ELF-1 (cell line): ENCODE measurements at places on chromosomes 1 and 21.

DNA sequence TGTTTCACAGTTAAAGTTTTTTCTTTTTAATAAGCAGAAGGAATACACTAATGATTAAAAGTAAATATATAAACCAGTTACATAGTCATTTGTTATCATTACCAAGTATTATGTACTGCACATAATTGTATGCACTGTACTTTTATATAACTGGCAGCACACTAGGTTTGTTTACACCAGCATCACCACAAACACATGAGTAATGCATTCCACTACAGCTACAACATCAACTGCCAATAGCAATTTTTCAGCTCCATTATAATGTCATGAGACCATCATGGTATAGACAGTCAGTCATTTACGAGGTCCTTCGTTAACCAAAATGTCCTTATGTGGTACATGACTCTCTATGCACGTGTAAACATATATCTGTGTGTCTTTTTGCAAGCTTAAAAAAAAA, 35.2 kb downstream of the SCYL3 start:
- no peak for DNase-seq

DNA sequence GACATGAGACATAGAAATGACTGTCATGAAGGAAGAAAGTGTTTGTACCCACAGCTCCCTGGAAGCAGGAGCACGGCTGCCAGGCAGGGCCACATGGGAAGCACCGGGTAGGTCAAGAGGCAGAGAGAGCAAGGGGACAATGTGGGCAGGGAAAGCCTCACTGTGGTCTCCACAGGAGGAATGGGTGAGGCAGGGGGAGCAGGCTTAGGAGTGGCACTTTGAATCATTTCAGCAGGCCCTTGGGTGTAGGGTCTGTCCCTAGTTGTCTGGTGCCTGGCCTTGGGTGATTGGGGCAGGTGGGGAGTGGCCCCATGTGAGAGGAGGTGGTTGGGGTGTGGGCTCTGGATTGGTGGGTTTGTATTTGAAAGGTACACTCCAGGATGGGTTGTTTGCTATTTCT, 83.9 kb downstream of the PCBP3 start:
- DNase-seq: no peak

- no peak for DNase-seq
Observed at GRCh38 chr1:53349369-53349835, 21.5 kb upstream of the LRP8 start.

- DNase-seq: no peak
Observed at GRCh38 chr21:32955311-32956060, 70.2 kb upstream of the OLIG2 start.

- no peak for DNase-seq
Observed at GRCh38 chr1:19730232-19730631, 65.6 kb downstream of the HTR6 start.

GRCh38 chr21:41894511-41894910, 15.4 kb upstream of the PRDM15 start:
- DNase-seq: peak; percentile 37

DNA sequence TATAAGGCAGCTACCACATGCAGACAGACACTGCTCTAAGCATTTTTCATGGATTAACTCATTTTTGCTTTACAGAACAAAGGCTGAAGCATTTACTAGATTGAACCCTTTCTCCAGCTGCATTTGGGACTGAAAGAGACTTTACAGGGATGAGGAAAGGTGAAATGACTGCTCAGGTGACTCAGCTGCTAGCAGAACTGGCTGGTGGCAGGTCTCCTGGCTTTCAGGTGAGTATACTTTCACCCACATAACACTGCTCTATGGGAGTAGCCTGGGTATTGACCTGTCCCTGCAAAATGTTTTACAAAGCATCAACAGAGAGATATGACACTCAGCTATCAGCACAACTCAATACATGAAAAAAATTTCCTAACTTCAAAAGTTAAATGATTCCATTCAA, 2.6 kb upstream of the CCDC185 start:
- no peak for DNase-seq

DNA sequence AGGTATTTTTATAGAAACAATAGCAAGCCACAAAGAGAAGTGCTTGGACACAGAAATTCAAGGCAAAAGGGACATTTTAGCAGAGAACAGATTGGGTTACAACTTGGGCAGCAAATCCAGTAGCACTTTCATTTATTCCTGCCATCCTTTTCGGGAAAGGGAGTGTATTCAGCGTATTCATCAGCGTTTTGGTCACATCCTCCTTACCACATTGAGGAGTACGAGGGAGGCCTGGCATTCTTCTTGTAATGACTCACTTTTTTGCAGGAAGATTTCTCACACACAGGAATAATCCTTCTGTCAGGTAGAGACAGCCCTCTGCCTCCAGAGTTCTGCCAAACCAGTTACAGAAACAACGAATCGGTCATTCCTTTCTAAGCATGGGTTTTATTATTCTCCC, 18.1 kb upstream of the FAM78B start:
- no peak for DNase-seq

DNA sequence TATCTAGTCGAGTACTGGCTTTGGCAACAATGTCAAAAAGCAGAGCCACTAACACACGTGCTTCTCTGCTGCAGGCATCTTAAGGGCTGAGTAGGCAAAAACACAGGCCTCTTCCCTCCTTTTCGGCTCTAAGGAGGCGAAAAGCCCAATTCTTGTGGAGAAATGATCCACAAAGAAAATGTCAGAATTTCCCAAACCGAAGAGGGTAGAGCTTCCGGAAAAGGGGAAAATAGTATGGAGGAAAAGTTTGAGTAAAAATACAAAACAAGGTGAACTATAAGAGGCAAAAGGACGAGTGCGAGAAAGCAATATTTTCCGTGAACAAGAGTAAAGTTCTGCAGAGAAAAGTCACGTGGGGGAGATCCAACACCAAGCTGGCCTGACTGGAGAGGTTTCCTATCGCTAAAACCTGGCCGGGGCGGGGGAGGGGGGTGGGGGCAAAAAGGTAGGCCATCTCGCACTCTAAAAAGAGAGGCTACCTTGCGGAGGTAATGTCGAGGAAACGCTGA, 551 bp downstream of the ZRANB2 start:
- DNase-seq: peak; percentile 24

GRCh38 chr1:13878021-13878420, 178.0 kb downstream of the PRDM2 start:
- DNase-seq: no peak

- no peak for DNase-seq
Observed at GRCh38 chr1:58158506-58159433, 387.8 kb downstream of the OMA1 start.

- no peak for DNase-seq
Observed at GRCh38 chr1:194133152-194133551, 946.7 kb upstream of the B3GALT2 start.

DNA sequence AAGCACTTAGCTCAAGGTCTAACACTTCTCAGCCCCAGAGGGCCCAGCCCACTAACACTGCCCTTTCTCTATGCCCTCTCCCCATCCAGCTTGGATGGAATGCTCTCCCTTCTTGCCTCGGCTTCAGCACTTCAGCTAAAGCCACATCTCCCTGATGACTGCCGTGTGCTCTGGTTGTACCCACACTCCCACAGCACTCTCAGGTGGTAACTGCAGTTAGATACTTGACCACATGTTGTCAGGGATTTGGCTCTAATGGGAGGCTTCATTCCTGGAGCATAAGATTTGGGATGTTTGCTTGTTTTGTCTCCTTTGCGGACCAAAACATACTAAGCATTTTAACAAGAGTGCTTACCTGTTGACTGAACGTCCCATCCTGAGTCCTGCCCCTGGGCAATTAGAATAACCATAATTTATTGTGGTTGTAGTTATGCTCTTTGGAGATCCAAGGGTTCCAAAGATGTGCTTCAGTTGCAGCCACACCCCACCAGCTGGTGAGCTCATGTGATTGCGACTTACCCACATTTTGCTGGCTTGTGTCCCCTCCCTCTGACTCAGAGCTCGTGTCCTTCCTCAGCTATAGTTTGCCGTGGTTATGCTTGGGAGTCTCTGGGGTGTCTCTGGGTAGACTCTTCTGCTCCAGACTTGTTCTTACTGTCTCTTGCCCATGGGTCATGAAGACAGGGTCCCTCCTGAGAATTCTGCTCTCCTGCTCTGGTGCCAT, 7.7 kb upstream of the SLC26A9 start:
- DNase-seq: no peak

- no peak for DNase-seq
Observed at GRCh38 chr1:180181996-180182642, 27.4 kb downstream of the QSOX1 start.

DNA sequence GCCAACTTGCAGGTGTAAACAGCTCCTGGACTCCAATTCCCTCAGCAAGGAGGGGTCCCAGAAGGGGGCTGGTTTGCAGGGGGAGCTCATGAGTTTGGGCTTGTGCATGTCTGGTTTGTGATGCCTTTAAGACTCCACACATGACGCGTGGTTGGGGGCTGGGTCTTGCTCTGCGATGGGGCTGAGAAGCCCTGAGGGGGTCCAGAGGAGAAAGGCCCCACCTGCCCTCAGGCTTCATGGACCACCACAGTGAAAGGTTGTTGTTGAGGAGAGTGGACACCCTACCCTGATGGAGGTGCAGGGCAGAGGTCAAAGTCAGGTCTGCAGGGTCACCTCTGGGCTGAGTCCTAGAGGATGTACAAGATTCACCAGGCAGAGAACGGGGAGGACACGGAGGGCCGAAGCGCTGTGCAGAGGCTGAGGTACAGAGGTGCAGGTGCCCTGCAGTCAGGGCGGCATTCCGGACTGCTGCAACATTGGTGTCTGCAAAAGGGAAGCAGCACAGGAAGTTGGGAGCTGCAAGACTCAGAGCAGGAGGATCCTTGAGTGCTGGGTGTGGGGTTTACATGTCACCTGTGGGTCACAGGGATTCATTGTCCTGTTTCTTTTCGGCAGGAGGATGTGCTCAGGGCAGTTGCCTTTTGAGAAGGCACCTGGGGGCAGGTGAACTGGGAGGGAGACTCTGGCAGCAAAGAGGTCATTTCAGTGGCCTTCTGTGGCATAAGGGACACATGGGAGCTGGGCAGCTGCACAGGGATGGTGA, 399.4 kb downstream of the PTPRU start:
- no peak for DNase-seq

- DNase-seq: no peak
Observed at GRCh38 chr1:26978901-26979300, 14.6 kb upstream of the TRNP1 start.

- DNase-seq: no peak
Observed at GRCh38 chr1:82044111-82044510, 243.4 kb downstream of the ADGRL2 start.

DNA sequence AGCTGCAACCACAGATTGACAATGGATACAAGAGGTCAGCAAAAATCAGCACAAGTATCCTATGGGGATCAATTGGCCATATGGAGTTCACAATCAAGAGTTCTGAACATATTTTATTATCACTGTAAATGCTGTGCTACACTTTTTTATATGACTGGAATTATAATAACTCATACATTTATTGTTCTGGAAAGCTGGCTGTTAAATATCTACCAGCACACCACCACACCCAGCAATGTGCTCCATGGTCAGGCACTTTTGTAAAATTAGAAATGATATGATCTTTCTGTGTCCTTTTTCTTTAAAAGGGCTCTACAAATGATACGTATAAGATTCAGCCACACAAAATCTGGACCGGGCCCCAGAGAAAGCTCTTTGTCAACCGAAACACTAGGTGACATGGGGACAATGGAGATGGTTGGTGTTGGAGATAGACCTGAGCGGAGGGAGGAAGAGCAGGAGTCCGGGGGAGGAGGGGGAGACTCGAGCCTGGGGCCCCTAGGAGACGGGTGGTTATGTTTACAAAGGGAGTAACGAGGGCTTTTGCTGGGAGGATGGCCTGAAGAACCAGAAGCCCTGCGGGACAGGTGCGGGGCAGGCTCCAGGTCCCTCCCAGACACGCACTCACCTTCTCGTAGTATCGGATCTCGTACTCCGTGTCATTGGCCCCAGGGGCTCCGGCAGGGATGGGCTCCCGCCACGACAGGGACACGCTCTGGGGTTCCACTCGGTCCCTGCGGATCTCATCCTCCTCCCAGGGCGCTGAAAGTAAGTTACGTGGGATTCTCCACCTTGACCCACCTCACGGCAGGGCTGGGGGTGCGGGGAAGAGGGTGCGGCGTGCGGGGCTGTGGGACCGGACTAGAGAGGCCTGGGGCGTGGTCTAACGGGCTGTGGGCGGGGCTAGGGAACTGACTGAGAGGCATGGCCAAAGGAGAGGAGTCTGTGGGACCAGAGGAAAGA, 30.0 kb downstream of the EPHA10 start:
- DNase-seq: peak; percentile 29

- no peak for DNase-seq
Observed at GRCh38 chr1:184210031-184210430, 158.5 kb downstream of the TSEN15 start.

DNA sequence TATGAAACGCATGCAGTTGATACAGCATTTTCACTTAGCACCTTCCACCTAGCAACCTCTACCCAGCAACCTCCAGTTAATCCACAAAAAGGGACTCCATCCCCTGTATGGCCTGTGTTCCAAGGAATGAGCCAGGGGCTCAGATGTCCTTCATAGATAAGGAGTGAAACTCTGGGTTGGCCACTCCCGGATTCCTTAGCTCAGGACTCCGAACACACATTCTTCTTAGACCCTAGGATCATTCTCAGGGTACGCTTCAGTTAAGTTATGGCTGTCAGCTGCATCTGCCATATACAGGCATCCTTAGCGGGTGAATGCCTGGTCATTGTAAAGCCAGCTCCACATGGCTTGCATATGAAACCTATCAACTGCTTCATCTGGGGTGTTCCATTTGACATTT, 15.9 kb upstream of the IFI6 start:
- peak; percentile 58 for DNase-seq

DNA sequence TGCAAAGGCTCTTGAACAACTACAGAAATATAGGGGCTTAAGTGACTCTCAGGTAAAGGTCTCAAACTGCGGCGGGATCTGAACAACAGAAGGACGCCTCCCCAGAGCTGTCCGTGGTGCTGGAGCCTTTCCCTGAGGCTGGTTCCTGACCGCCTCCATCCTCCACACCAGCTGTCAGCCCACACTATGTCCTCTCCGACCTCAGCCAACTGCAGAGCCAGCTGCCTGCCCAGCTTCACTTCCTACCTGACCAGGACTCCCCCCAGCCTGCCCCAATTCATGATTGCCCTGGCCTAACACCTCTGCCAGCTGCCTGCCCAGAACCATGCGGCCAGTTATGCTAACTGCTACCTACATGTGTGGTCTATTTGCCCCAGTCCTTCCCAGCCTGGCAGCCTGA, 63.6 kb upstream of the ZC3H12A start:
- DNase-seq: peak; percentile 77

DNA sequence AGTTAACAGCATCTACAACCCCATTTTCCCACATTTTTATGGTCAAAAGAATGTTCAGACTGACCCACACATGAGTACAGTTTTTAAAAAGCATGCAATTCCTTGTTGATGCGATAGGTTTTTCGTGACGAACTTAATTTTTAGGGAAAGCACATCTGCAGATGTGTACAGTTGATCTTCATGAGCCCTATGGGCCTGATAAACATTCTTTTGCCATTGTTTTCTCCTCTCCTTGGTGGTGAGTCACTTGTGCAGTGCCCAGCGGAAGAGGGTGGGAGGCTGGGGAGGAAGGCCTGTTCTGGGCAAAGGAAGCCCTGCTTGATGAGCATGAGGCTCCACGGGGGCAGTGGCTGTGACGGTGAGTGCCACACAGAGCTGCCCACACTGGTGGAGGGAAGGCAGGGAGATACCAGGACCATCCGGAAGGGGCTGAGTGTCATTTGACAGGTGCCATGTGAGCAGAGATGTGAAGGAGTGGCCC, 5.3 kb downstream of the ARF1 start:
- DNase-seq: no peak
